ENCODE measurements at places on chromosomes 12 and 14. TPM values are rescaled to one million over a fixed set of nuclear protein-coding genes. Genes with fewer than 3 reads are reported as not detected.

CLEC6A gene
- not detected for total RNA-seq

TEX22 gene
- total RNA-seq, result 2.9 TPM

DNA sequence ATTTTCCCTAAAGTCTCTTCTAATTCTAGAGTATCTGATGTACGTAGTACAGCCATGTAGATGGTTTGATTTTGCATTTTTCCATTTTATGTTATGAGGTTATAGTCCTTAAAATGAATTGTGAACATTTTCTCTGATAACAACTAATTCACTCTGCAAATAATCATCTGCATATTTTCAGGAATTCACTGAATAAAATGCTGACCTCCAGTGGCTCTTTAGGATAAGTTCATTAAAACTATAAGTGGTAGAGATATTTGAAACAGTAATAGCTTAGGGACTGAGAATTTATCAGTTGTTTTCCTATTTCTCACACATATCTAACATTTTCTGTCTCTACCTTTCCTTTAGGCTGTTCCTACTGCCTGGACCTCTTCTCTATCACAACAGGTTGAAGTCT, 4.4 kb downstream of the MSRB3 start:
- no peak overlapping the region for H3K4me3 ChIP-seq
- DNase-seq, result no peak
- no peaks in the 10 kb centered on the region for H3K36me3 ChIP-seq
- H3K27ac ChIP-seq, result peak overlapping the region; percentile 28

DNA sequence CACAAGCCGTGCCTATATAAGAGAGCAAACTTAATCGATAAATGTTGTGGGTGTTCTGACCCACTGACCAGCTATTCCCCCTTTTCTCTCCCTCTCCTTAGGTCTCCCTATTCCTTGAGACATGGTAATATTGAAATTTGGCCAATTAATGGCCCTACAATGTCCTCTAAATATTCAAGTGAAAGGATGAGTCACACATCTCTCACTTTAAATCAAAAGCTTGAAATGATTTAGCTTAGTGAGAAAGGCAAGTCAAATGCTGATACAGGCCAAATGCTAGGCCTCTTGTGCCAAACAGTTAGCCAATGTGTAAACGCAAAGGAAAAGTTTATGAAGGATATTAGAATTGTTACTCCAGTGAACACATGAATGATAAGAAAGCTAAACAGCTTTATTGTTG, 102.2 kb upstream of the CPNE8 start:
- no peaks in the 10 kb centered on the region for H3K36me3 ChIP-seq
- no peaks in the 10 kb centered on the region for H3K4me1 ChIP-seq
- H3K27ac ChIP-seq, result no peak overlapping the region
- no peak overlapping the region for H3K4me3 ChIP-seq

- H3K4me1 ChIP-seq, result peaks cover 24% of the 10 kb centered on the region
- peaks cover 11% of the 10 kb centered on the region for H3K36me3 ChIP-seq
- no peak overlapping the region for H3K27ac ChIP-seq
- no peak for DNase-seq
Measured at GRCh38 chr14:79732911-79733655, 478.2 kb downstream of the DIO2 start.

DNA sequence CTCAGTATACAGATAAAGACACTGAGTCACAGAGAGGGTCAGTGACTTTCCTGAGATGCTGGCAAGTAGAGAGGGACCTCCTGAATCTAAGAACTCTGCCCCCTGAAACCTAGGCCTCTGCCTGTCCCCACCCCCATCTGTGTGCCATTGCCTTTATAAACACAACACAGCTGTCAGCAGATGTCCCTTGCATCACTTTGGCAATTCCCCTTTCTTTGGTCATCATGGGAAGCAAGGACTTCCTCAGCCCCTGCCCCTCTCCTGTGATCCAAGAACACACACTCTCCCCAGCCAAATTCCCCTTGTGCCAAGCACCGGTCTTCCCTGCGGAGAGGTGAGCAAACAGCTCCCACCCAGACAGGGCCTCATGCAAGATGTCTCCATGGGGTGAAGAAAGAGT, 8.3 kb downstream of the TSPAN11 start:
- no peaks in the 10 kb centered on the region for H3K36me3 ChIP-seq
- H3K4me3 ChIP-seq, result no peak overlapping the region
- H3K27ac ChIP-seq, result no peak overlapping the region
- no peaks in the 10 kb centered on the region for H3K4me1 ChIP-seq
- DNase-seq, result no peak

DNA sequence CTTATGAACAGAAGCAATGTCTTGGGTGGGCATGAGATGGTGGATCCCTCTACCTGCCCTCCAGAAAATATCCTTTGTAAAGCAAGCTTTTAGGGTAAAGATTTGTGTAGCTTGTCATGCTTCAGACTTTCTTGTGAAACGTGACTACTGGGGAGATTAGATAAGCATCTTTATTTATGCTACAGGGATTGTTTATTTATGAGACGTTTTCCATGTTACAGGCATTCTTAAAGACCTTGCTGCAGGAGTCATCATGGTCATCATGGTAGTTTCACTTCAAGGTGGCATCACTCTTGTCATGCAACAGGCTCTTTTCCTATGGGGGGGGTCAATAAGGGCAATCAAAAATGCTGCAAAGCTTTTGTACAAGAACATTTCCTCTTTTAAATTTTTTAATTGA, 8.2 kb upstream of the MIS18BP1 start:
- no peaks in the 10 kb centered on the region for H3K4me1 ChIP-seq
- no peak for DNase-seq
- peaks cover 14% of the 10 kb centered on the region for H3K36me3 ChIP-seq

All from chondrocyte (in vitro differentiated cells).